ENCODE measurements at places on chromosomes 6 and 20.

DNA sequence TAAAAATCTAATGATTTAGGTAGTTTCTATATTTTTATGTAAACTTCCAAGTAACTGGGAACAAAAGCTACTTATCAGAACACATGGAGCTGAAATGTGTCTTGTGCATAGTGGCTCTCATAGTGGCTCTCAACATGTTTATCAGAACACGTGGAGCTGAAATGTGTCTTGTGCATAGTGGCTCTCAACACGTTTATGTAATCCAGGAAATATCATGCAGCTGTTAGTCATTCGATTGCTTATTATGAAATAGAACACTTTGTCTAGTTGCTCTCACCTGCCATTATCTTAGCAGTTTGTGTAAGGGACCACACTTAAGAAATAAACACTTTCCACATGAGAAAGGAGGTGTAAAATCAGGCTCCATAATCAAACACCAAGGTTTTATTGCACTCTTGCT lies 119.2 kb upstream of the ASCC3 start:
- no peak for DNase-seq

GRCh38 chr20:15091421-15092037 lies 754.1 kb upstream of the FLRT3 start:
- no peak for DNase-seq

GRCh38 chr20:6703047-6703446 lies 64.4 kb upstream of the BMP2 start:
- no peak for DNase-seq

DNA sequence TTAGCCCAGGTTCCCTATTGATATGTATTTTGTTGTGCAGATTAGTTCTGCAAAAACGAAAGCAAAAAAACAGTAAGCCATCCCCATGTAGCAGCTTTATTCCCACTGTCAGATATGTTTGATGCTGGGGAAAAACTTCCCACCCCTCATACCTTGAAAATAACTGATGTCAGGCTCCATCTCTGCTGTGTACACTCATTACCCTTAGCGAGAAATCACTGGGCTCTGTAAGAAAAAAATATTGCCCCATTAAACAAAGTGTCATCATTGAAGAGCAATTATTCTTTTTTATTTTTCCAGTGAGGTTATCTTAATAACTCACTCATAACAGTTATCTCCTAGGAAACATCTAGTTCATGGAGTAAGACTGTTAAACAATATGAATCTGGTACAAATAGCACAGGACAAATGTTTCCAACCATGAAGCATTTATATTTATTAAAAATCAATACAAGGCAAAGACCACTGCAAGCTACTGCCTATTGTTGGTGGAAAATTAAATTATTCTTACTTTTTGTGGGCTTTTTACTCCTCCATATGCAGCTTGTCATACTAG lies 268.8 kb downstream of the LMBRD1 start:
- no peak for DNase-seq

GRCh38 chr6:137749696-137750211 lies 117.3 kb upstream of the TNFAIP3 start:
- DNase-seq = no peak

DNA sequence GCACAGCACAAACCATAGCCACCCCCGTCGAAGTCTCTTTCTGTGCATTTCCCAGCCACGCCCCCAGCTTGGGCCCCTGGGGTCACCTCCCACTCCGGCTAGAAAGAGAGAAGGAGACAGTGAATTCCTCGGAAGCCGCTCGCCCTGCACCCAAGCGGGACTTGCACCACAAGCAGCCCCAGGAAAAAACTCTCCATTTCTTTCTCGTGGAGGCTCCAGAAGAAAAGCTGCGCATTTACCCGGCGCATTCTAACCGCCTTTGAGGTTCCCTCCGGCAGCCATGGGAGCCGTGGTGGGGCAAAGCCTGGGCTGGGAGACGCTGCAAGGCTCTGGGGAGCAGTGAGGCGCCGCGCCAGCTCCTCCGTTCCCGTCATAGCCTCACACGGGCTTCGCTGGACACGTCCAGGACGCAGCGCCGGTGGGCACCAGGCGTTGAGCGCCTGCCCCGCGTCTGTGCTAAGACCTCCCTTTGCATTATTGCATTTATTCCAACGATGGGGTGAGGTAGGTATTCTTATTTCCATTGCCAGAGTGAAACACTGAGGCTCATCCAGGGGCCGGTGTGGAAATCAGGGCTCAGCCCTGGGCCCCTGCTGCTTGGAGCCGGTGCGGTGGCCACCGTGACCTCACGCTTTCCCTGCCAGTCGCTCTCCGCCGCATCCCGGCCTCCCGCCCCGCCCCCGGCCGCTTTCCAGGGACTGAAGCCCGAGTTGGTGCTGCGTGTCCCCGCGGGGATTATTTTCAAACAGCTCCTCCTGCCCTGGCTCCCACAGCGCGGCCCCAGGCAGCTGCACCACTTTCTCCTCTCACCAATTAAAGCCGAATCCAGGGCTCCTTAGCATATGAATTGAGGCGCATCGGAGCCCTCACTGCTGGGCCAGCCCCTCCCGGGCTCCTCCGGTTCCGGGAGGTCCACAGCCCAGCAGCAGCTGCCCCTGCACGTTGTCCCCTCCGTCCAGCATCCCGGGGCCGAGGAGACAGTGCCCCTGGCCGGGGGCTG lies 148.3 kb upstream of the AFDN start:
- DNase-seq = no peak

DNA sequence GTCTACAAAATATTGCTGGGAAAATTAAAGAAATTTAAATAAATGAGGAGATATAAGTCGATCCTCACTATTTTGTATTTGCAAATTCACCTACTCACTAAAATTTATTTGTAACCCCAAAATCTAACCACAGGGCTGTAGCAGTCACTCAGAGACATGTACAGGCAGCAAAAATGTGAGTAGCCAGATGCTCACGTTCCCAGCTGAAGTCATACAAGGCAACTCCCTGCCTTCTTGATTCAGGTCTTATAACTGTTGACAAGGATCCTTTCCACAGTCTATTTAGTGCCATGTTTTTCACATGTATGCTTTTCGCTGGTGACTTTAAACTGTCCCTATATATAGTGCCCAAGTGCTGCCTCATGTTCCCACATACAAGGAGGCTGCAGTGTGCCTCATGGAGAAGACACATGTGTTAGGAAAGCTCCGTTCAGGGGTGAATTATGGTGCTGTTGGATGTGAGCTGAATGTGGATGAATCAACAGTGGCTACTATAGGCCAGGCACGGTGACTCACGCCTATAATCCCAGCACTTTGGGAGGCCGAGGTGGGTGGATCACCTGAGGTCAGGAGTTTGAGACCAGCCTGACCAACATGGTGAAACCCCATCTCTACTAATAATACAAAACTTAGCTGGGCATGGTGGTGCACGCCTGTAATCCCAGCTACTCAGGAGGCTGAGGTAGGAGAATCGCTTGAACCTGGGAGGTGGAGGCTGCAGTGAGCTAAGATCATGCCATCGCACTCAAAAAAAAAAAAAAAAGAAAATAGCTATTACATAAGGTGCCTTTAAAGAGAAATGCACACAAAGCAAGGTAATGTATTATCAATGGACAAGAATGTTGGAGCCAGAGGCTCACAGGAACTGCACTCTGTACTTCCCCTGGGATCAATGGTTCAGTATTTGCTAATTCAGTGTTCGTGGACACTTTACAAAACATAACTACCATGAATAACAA lies 55.3 kb downstream of the STK35 start:
- DNase-seq = no peak

Measured in stimulated activated CD8-positive, alpha-beta memory T cell treated with anti-CD3 and anti-CD28 coated beads, Interleukin-15, amount 100 ng/mL, for 24 hours (primary cell).